ENCODE measurements at places on chromosomes 5 and 9.

- H3K4me1 ChIP-seq, result no peaks in the 10 kb centered on the region
- no peak overlapping the region for H3K4me3 ChIP-seq
- H3K27ac ChIP-seq, result no peak overlapping the region
These were observed 894.8 kb upstream of the CDH10 start for GRCh38 chr5:25539536-25539935.

GRCh38 chr5:56490971-56491468, 257.9 kb upstream of the ANKRD55 start:
- no peaks in the 10 kb centered on the region for H3K36me3 ChIP-seq
- no peaks in the 10 kb centered on the region for H3K4me1 ChIP-seq
- no peak overlapping the region for H3K27ac ChIP-seq
- H3K4me3 ChIP-seq, result no peak overlapping the region

DNA sequence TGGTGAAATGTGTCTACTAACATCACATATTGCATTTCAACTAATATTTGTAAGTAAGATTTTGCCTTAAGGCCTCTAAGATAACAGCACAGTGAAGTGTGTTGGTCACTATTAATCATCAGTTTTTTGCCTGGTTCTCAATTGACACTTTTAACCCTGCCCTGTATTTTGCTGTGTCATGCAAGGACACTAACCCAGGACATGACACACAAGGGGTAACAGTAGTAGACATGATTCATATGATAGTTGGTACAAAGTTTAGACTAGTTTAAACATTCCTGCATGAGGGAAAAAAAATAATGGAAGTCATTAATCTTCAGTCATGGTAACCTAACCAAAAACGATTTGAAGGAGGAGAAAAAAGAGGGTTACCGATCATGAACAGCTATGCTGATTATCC, 207.0 kb downstream of the DEPDC1B start:
- no peaks in the 10 kb centered on the region for H3K36me3 ChIP-seq
- no peaks in the 10 kb centered on the region for H3K27me3 ChIP-seq
- H3K4me1 ChIP-seq, result no peaks in the 10 kb centered on the region
- H3K4me3 ChIP-seq, result no peak overlapping the region
- no peak overlapping the region for H3K27ac ChIP-seq

GRCh38 chr9:16335788-16336580, 534.5 kb downstream of the BNC2 start:
- no peaks in the 10 kb centered on the region for H3K4me1 ChIP-seq
- no peaks in the 10 kb centered on the region for H3K27me3 ChIP-seq
- peak overlapping the region; percentile 58 for H3K27ac ChIP-seq
- peak; percentile 94 for ATAC-seq
- H3K4me3 ChIP-seq, result no peak overlapping the region

DNA sequence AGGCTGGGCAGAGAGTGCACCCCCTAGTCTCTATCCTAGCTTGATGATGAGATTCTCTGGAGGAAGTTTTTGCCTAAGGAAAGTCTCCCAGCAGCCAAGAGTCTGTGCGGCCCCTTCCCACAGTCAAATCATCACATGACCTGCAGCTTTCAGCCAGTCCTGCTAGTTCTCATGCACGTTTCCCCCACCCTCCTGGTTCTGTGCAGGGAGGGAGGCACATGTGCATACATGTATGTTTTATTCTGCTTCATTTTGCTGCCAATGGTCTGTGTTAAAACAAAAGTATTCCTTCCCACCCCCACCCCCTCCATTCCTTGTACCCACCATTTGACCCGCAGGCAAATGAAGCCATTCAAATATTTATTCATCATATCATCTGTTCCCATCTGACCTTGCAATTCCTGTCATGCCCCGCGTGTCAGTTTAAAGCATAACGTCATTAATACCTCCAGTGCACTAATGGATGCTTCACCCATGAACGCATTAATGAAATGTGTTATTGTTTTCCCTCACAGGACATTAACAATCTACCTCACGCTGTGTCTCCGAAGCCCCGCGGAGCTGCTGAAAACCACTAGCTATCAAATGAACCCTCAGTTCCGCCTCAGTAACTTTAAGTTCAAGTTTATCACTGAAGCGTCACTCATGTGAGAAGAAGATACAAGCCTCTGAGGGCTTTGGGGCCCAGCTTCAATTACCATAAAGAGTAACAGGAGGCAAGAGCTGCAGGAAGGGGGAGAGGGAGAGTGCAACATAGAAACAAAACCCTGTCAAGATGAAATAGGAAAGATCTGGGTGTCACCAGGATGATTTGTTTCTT, 139.6 kb downstream of the RASEF start:
- H3K4me3 ChIP-seq, result no peak overlapping the region
- no peak for ATAC-seq
- H3K4me1 ChIP-seq, result no peaks in the 10 kb centered on the region
- no peak overlapping the region for H3K27ac ChIP-seq

GRCh38 chr9:93908591-93909241, 46.4 kb downstream of the BARX1 start:
- H3K4me1 ChIP-seq, result no peaks in the 10 kb centered on the region
- no peak overlapping the region for H3K27ac ChIP-seq
- no peak for ATAC-seq
- H3K4me3 ChIP-seq, result no peak overlapping the region
- peaks cover 16% of the 10 kb centered on the region for H3K27me3 ChIP-seq

DNA sequence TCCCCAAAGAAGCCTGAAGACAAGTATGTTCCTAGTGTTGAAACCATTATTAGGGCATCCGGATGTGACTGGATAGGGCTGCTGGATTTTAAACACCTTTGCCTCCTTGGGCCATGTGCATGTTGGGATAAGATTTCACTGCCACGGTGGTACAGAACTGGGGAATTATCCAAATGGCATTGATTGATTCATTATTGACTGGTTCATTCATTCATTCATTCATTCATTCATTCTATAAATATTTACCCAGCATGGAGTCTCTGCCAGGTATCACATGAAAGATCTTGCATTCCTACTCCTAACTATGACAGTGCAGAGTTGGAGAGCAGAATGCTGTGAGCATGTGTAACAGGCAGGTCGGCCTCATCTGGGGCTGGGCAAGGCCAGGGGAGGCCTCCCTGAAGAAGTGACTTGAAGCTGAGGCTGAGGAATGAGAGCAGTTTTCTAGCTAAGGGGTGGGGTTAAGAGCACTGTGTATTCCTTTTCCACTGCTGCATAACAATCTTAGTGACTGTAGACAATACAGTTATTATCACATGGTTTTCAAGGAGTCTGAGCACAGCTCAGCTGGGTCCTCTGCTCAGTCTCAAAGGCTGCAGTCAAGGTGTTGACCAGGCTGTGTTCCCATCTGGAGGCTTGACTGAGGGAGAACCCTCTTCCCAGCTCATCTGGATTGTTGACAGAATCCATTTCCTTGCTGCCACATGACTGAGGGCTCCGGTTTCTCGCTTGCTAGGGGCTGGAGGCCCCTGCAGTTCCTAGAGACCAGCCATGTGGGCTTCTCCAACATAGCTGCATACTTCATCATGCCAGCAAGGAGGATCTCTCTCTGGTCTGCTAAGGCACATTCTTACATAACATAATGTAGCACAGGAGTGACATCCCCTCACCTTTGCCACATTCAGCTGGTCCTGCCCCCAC, 35.7 kb downstream of the AK8 start:
- H3K27me3 ChIP-seq, result no peaks in the 10 kb centered on the region
- no peak overlapping the region for H3K4me3 ChIP-seq

DNA sequence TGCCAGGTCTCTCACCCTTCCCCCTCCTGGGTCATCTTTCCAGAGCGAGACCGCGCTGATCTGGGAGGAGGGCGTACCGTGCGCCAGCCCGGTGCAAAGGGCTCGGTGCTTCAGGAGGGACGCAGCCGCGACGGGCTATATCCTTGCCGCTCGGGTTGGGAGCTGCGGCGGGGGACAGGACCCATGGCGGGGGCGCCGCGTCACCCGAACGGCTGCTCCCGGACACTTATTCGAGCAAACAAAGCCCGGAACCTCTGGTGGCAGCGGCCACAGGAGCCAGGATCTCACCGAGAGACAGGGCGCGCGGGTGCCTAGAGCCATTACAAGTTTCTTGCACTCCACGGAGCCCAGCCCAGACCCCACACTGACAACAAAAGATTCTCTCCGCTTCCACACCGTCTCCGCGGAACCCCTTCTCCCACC, 1.3 kb downstream of the SEMA6A start:
- no peaks in the 10 kb centered on the region for H3K36me3 ChIP-seq
- ATAC-seq, result peak; percentile 2
- peaks cover 28% of the 10 kb centered on the region for H3K27me3 ChIP-seq
- peak overlapping the region; percentile 80 for H3K27ac ChIP-seq
- H3K4me1 ChIP-seq, result peaks cover 5% of the 10 kb centered on the region

GRCh38 chr9:28212979-28213378, 639.7 kb upstream of the C9orf72 start:
- H3K27ac ChIP-seq, result no peak overlapping the region
- H3K27me3 ChIP-seq, result no peaks in the 10 kb centered on the region

DNA sequence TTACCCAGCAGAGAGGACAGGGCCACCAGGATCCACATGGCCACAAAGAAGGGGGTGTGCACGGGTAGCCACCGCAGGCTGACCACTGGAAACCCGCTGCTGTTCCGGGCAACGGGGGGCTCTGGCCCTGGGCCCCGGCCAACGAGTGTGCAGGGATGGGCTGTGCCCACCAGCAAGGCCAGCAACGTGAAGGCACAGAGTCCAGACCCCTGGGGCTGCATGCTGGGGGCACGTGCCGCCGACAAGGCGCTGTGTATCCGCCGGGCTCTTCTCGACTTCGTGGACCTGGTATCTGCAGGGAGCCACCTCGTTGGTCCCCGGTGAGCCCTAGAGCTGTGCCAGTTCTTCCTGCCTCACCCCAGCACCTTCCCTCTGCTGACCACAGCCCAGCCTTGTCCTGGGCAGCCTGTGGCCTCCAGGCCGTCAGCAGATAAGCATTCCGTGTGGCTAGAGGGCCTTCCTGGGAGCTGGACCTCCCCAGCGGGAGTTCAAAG, 42.2 kb upstream of the CEP72 start:
- H3K36me3 ChIP-seq, result no peaks in the 10 kb centered on the region
- no peak overlapping the region for H3K4me3 ChIP-seq
- no peak overlapping the region for H3K27ac ChIP-seq
- no peaks in the 10 kb centered on the region for H3K4me1 ChIP-seq
- H3K27me3 ChIP-seq, result peaks cover 92% of the 10 kb centered on the region
- ATAC-seq, result no peak

DNA sequence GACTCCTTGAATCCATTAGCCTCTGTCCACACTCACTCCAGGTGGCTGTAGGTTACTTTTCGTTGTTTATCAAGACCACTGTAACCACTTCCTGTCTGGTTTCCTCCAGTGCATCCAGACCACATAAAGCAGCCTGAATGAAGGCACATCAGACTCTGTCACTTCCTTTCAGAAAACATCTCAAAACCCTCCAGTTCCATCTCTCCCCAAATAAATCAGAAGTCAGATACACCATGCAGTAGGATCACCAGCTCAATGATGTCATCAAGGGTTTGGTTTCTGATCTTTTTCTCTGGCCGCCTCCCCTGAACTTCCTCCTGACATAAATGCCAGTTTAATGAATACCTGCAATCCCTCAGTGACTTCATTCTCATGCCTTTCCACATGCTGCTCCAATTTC, 161.2 kb downstream of the ZNF462 start:
- H3K27ac ChIP-seq, result no peak overlapping the region
- H3K4me1 ChIP-seq, result peaks cover 12% of the 10 kb centered on the region
- no peak for ATAC-seq
- no peaks in the 10 kb centered on the region for H3K36me3 ChIP-seq
- H3K27me3 ChIP-seq, result no peaks in the 10 kb centered on the region

GRCh38 chr5:107381189-107381856, 289.4 kb downstream of the EFNA5 start:
- H3K27ac ChIP-seq, result no peak overlapping the region
- no peak for ATAC-seq
- no peak overlapping the region for H3K4me3 ChIP-seq

GRCh38 chr5:151156507-151157420, 815 bp downstream of the ANXA6 start:
- H3K36me3 ChIP-seq, result no peaks in the 10 kb centered on the region
- peaks cover 69% of the 10 kb centered on the region for H3K4me1 ChIP-seq
- ATAC-seq, result no peak
- H3K4me3 ChIP-seq, result peak overlapping the region; percentile 96
- H3K27ac ChIP-seq, result peak overlapping the region; percentile 97
- no peaks in the 10 kb centered on the region for H3K27me3 ChIP-seq

- H3K4me1 ChIP-seq, result no peaks in the 10 kb centered on the region
- no peak for ATAC-seq
- peaks cover 46% of the 10 kb centered on the region for H3K27me3 ChIP-seq
- no peaks in the 10 kb centered on the region for H3K36me3 ChIP-seq
- H3K4me3 ChIP-seq, result no peak overlapping the region
- H3K27ac ChIP-seq, result no peak overlapping the region
These were observed 42.7 kb downstream of the OR2V1 start for GRCh38 chr5:181088289-181088688.

- no peaks in the 10 kb centered on the region for H3K4me1 ChIP-seq
- no peak for ATAC-seq
- H3K4me3 ChIP-seq, result no peak overlapping the region
- no peaks in the 10 kb centered on the region for H3K27me3 ChIP-seq
- no peaks in the 10 kb centered on the region for H3K36me3 ChIP-seq
These were observed 118.8 kb downstream of the TRIM36 start for GRCh38 chr5:115050866-115051265.

DNA sequence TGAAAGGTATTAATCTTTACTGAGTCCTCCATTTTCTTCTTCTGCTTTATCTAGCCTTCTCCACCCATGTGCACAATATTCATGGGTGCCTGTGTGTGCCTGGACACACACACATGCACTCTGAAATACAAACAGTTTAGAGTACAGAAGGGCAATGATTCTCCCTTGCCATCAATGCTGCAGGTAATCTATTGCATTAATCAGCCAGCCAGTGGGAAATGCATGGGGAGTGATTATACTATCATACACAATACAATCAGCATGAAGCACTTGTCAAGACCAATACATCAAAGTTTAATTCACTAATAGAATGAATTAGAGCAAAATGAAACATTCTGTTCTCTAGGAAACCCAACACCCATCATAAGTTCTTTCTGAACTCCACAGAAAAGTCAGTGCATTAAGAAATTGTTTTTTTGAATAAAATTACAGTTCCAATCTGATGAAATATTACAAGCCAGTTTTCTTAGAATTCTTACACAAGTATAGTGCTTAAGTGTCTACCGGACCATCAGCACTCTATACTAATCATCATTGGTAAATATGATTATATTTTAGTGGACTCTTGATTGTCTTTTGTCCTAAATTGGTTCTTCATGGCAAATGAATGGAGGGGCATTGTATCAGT, 172.2 kb downstream of the ZSWIM6 start:
- H3K4me3 ChIP-seq, result no peak overlapping the region
- no peaks in the 10 kb centered on the region for H3K36me3 ChIP-seq
- ATAC-seq, result no peak
- no peak overlapping the region for H3K27ac ChIP-seq
- H3K4me1 ChIP-seq, result no peaks in the 10 kb centered on the region

DNA sequence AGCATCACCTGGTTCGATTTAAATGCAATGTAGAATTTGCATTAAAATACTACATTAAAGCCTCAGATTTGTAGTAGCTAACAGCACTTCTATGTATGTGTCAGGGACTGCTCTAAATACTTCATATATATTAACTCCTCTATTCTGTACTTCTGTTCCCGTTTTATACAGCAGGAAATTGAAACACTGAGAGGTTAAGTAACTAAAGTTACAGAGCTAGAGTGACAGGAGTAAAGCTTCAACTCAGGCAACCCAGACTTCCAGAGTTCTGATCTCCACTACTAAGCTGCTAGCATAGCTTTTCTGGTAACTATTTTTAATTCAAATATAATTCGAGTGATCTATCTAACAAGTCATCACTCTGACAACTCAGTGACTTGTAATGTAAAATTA, 619 bp upstream of the APC start:
- no peaks in the 10 kb centered on the region for H3K36me3 ChIP-seq
- ATAC-seq, result no peak
- no peaks in the 10 kb centered on the region for H3K27me3 ChIP-seq
- peak overlapping the region; percentile 80 for H3K27ac ChIP-seq
- peak overlapping the region; percentile 49 for H3K4me3 ChIP-seq

- ATAC-seq, result no peak
- H3K27ac ChIP-seq, result peak overlapping the region; percentile 67
- peaks cover 11% of the 10 kb centered on the region for H3K4me1 ChIP-seq
These were observed 5.0 kb upstream of the SET start for GRCh38 chr9:128684065-128684324.

All from gastroesophageal sphincter (tissue), 4 donors.